ENCODE measurements at places on chromosomes 16 and 17. TPM values are rescaled to one million over a fixed set of nuclear protein-coding genes. Genes with fewer than 3 reads are reported as not detected.

The CMTM2 gene
- not detected for total RNA-seq

The PRSS36 gene
- total RNA-seq, result 1.5 TPM

The P2RX1 gene
- total RNA-seq, result 0.13 TPM

The OR3A3 gene
- not detected for total RNA-seq

The FBXL16 gene
- total RNA-seq, result 0.30 TPM

The ITGA3 gene
- total RNA-seq, result 2.7 TPM

The ARHGAP23 gene
- 3.3 TPM for total RNA-seq

Data from left lobe of liver (tissue), 2 donors.